EH (cell line): ENCODE measurements at places on chromosomes 5 and 9.

GRCh38 chr9:130414910-130415746 is 29.6 kb upstream of the ASS1 start:
- DNase-seq, result no peak

- peak; percentile 63 for DNase-seq
Measured at GRCh38 chr5:141850244-141850768, 27.9 kb downstream of the PCDH1 start.

DNA sequence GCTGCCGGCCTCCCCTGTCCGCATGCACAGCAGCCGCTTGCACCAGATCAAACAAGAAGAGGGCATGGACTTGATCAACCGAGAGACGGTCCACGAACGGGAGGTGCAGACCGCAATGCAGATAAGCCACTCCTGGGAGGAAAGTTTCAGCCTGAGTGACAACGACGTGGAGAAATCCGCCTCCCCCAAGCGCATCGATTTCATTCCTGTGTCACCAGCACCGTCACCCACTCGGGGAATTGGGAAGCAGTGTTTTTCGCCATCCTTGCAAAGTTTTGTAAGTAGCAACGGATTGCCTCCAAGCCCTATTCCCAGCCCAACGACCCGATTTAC is 75.3 kb downstream of the PIP5K1B start:
- no peak for DNase-seq

DNA sequence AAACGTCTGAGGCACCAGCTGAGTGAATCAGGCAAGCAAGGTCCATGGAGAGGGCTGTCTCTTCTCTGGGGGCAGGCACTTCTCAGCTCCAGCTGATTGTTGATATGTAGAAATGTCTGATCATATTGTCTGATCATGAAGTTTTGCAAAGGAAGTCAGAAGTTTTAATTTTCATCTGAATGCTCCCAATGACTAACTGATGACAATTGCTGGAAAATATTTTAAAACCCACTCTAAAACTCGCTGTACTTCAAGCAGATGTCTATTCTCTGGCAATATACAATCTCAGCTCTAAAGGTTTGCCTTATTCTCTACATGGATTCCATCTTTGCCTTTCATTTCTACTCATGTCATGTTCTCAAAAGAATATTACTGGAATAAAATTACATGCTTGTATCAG is 12.7 kb downstream of the PLK2 start:
- peak; percentile 35 for DNase-seq

- DNase-seq, result no peak
Measured at GRCh38 chr5:61277781-61278180, 54.3 kb upstream of the ZSWIM6 start.

GRCh38 chr9:1100945-1101344 is 50.8 kb downstream of the DMRT2 start:
- peak; percentile 28 for DNase-seq

DNA sequence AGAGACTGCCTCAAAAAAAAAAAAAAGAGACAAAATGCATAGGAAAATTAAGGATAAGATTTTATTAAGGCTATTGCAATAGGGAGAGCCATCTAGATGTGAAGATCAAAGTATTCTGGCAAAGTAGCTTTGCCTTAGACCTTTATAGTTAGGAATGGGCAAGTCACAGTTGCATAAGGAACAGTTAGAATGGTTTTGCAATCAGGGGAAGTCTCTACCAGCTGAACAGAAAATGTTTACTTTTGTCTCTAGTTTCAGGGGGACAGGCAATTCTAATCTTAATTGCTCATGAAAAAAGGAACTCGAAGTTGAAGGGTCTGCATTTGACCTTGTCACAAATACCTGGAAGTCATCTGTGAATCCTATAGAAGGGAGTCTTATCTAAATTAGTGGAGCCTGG is 13.1 kb upstream of the ATP6V1G1 start:
- no peak for DNase-seq

DNA sequence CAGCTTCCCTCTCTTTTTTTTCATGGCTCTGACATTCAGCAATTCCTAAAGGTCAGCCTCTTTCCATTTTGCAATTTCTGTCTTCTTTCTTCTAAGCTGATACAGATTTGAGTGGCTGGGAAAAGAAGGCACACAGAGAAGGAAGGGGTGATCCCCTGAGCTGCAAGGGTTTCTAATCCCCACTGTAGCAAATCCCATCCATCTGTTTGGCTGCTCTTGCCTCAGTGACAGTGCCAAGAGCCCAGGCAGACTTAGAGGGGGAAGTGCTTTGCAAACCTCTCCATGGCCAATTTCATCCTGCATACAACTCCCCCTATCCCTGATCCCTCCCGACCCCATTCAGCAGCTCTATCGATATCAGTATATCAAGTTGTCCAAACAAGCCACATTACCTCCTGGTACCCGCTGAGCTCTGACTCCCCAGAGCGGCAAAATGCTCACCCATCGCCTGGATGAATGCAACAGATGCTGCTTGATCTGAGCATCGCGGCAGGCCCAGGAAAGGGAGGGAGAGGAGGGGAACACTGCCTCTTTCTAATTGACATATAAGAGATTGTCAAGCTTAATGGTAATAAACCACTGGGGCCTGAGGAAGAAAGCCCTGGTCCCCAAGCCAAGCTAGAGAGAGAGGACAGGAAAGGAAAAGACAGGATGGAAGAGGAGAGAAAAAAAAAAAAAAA is 268.9 kb downstream of the ASTN2 start:
- DNase-seq, result no peak

DNA sequence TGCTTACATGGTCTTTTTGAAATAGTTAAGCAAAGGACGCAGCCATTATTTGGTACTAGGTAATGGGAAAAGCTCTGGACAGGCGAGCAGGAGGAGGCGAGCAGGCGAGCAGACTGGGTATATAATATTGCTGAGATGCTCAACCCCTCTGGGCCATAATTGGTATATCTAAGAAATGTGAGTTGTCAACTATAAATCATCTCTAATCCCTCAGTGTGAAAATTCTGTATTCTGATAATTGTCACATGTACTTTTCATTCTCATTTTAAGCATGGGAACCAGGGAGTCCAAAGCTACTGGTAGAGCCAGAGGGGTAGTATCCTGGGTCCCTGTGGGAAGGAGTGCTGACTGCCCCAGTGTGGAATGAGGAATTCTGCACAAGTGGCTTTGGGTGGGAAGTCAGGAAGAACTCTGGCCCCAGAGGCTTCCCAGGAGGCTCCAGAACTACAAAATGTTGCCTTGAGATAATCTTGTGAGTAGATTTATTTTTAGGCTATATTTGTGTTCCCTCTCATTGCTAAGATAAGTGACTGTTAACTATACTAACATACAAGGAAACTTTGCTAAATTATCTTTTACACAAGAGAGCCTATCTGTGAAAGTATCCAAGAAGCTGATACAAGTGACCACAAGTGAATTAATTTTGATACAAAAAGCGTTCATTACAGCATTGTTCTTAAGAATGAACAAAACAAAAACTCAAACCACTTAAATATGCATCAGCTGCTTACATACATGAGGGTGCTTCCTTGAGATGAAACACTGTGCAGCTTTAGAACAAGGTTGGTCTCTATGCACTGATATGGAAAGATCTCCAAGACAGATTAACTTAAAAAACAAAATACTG is 70.5 kb upstream of the TNFAIP8 start:
- peak; percentile 74 for DNase-seq

DNA sequence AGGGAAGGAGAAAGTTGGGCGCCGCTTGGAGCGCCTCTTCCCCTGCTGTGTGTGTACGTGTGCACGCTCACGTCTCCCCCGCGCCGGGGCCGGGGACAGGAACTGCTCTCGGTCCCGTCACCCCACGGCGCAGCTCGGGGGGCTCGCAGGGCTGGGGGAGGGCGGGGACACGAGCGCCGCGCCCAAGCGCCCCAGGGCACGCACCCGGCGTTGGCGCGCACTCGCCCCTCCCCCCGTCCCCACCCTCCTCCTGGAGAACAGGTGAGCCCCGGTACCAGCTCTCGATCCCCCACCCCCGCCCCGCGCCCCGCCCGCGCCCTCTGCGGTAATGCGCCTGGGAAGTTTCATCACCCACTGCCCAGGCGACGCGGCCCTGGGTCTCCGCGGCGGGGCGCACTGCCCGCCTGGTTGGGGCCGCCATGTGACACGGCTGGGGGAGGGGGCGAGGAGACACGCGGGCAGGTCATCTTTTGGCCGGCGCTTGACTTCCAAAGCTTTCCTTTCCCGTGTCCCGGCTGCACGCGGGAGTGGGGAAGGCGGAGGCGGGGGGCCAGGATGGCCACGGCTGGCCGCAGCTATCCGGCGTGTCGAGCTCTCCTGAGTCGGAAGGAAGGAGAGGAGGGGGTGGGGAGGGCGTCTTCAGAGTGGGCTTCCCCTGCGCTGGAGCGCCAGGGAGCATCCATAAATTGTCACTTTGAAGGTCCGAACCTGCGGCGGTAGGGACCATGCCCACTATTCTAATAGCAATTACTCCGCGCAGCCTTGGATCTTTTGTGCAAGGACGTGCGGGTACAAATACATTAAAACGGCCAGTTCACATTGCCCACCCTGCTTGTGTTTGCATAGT is 1.5 kb upstream of the STC2 start:
- DNase-seq, result peak; percentile 76

DNA sequence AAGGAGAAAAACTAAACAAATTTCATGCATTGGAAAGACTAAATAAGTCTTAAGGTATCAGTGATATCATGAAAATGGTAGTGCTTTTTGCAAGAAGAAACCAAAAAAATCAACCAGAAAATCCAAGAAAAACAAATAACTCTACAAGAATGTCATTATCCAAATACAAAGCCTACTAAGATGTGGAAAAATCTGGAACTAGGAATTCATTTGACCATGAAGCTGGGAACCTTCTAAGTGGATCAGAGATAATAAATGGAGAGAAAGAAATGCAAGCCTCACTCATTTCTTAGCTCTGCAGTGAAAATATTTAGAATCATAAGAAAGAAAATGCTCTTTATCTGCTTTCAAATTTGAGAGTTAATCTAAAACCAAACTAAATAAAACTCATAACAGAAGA is 51.3 kb downstream of the RASEF start:
- peak; percentile 77 for DNase-seq

DNA sequence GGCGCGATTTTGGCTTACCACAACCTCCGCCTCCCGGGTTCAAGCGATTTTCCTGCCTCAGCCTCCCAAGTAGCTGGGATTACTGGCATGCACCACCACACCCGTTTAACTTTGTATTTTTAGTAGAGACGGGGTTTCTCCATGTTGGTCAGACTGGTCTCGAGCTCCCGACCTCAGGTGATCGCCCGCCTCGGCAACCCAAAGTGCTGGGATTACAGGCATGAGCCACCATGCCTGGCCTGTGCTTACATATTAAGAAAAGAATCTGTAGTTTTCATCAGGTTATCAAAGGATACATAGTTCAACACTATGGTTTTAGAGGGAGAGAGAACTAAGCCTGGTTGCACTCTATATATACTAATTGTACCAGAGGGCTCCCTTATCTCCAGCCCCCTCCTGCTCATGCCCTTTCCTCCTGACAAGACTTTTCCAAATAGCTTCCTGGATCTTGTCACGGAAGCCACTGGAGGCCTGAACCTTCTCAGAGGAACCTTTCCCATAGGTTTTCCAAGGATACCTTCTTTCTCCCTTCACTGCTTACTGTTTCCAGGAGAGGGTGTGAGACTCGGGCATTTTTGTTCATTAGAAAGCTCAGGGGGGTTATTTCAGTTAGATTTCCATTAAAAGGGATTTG is 53.1 kb downstream of the SLC44A1 start:
- no peak for DNase-seq

DNA sequence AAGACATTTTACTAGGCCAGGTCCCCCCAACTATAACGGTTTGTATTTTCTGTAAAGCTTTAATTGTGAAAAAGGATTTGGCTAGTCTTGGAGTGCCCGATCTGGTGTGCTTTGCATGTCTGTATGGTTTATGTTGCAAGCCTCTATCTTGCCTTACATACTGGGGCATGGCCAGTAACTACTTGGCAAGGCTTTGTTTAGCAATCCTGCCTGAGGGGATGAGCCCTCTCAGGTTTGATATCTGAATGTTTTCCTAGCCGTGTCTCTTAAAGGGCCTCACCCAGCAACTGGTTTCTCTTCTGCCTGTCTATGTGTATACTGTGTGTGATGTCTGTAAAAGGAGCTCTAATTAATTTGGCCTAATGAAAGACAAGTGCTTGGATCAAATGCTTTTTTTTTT is 61.3 kb upstream of the SPINK5 start:
- no peak for DNase-seq

GRCh38 chr5:149439899-149440542 is 60.9 kb upstream of the IL17B start:
- peak; percentile 65 for DNase-seq

GRCh38 chr9:38644601-38645000 is 24.2 kb upstream of the ANKRD18A start:
- no peak for DNase-seq

GRCh38 chr9:90903766-90904424 is 102.3 kb downstream of the SYK start:
- no peak for DNase-seq

DNA sequence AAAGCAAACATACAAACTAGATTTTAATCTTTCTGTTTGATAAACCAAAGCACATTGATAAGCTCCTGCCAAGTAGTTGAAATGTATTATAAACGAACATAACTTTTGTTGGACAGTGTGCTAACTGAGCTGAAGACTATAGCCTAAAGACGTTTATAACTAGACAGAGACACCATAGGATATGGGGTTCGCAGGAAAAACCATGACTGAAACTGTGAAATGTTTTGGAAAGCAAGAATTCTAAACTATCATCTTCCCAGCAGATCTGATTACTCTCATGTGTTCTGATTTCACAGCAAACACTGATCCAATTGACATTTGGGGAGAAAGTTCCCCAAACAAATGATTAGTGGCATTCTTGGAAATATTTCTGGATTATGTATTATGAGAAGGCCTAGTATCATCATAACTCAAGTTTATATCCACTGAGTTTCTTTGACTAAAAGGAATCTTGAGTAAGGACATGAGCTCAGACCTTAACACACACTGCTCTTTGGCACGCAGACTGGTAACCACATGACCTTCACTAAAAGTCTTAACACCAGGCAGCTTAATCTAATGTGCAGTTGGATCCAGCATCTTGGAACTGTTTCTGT is 375.2 kb downstream of the ZNF608 start:
- DNase-seq, result no peak

- no peak for DNase-seq
Measured at GRCh38 chr5:26390608-26391007, 647.8 kb downstream of the CDH9 start.

DNA sequence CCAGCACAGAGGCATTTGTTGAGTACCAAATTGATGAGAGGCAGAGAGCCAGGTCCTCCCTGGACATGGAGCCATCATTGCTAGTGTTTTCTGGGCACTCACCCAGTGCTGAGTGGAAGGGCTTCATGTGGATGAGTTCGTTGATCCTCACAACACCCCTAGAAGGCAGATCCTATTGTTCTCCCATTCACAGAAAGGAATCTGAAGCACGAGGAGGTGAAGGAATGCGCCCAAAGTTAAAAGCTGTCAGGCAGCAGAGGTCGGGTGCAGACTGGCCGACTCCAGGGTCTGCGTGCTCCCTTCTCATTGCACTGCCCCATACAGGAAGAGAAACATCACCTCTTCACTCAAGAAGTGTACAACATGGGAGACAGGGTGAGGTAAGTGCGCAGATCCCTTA is 153.5 kb upstream of the TNPO1 start:
- no peak for DNase-seq

GRCh38 chr9:18327121-18327520 is 146.8 kb upstream of the ADAMTSL1 start:
- peak; percentile 38 for DNase-seq
